ENCODE measurements at places on chromosomes 2 and 18.

GRCh38 chr2:60116161-60116875 lies 437.1 kb downstream of the BCL11A start:
- DNase-seq = no peak

GRCh38 chr2:142980246-142981068 lies 103.0 kb downstream of the KYNU start:
- DNase-seq = no peak

DNA sequence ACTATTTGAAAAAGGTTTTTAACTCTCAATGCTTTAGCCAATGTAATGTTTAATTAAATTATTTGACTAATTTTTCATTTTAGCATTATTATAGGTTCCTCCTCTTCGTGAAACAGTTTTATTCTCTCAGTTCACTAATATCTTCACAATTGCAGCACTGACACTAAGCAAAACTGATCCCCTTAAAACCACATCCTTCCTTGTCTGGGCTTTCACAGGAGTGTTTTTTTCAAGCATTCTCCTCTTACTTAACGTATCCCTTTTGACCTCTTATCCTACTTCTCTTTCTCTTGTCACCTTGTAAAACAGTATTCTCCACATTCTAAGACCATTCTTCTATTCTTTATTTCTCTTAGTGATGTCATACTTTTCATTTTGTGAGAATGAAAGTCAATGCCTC lies 112.8 kb downstream of the DSC3 start:
- DNase-seq = no peak

- DNase-seq = no peak
These were observed 100.9 kb upstream of the SERTAD2 start for GRCh38 chr2:64754570-64754969.

- no peak for DNase-seq
These were observed 1.3 kb upstream of the BZW1 start for GRCh38 chr2:200810252-200810997.

- no peak for DNase-seq
These were observed 110.2 kb downstream of the FIGN start for GRCh38 chr2:163625632-163626031.

- no peak for DNase-seq
These were observed 143.3 kb downstream of the CYP26B1 start for GRCh38 chr2:72004201-72004915.

- no peak for DNase-seq
These were observed 12.3 kb downstream of the PLA2R1 start for GRCh38 chr2:160050147-160050546.

DNA sequence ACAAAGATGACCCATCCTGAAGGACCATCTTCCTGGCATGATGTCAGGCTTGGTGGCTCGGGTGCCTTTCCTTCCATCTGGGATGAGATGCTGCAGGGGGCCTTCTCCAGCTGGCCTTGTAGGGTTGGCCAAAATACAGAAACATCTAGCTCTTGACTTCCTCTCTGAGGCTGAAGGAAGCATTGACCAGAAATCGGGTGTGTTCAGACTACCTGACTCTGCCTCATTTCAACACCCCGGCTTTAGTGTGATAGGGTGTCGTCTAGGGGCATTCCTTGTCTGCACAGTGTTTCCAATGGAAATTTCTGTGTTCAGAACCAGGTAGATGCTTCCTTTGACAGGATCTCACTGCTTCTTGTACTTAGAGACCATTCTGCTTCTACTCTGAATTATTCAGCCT lies 115.7 kb upstream of the SPRED2 start:
- DNase-seq = no peak

- no peak for DNase-seq
These were observed 321.6 kb upstream of the LYPD1 start for GRCh38 chr2:132991471-132992045.

DNA sequence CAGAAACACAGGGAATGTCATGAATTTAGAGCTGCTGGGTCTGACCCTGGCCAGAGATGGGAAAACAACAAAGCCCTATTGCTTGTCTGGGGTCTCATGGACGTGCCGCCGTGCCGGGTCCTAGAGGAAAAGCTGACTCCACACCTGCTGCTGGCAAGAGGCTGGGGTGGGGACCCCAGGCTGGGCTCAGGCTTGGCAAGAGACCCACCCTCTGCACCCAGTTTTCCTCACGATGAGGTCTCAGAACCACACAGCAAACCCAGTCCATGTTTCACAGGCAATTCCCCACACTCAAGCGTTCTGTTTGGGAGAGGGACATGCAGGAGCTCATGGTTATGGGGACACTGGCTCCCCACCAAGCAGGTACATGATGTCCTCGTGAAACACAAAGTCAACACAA lies 367.3 kb upstream of the SALL3 start:
- no peak for DNase-seq

Measured in stimulated activated CD8-positive, alpha-beta memory T cell treated with anti-CD3 and anti-CD28 coated beads, Interleukin-7, amount 100 ng/mL, for 24 hours (primary cell).